ENCODE measurements at places on chromosomes 2 and 18.

GRCh38 chr2:74186038-74186437 is 7.4 kb upstream of the MOB1A start:
- DNase-seq: peak; percentile 1

DNA sequence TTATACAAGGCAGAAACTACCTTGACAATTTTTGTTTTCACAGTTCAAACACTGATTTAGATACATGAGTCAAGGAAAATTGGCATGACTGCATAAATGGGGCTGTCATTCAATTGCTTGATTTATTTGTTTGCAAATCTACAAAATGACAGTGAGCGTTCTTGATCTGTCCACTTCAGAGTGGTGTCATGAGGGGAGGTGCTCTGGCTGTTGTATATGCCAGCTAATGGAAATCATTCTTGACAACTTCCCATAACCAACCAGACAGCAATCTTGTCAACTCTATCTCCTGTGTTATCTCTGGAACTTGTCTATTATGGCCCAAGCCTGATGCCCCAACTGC is 120.6 kb upstream of the UGP2 start:
- DNase-seq: no peak

GRCh38 chr2:75041731-75042600 is 83.5 kb downstream of the POLE4 start:
- DNase-seq: no peak

DNA sequence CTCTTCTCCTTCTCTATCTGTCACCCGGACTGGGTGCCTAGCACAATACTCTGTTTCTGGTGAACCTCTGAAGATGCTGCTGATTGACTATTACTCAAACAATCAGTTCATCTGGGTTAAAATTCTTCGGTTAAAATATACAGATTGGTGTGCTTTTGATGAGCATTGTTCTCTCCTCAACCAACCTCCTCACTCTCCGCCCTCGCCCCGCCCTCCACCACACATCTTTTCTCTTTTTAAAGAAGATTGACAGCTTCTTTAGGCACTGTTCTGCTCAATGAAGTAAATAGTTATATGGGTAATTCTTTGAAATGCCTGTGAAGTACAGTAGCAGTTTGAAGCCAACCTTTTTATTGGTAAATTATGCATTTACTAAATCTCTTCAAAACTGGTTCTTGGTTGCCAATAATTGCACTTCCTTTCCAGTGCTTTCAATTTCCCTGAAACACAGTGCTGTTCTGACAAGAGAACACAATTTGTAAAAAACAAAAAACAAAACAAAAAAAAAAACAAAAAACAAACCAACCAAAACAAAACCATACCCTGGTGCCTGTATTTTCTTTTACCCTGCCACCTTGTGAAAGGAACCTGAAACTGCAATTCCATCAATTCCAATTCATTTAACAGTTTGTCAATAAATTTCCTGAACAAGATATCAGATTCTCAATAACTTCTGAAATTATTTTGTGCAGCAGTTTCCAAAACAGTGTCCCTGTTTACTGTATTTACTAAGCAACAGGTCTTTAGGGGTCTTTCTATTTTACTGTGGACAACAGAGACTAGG is 188.6 kb downstream of the LRP1B start:
- DNase-seq: peak; percentile 23

DNA sequence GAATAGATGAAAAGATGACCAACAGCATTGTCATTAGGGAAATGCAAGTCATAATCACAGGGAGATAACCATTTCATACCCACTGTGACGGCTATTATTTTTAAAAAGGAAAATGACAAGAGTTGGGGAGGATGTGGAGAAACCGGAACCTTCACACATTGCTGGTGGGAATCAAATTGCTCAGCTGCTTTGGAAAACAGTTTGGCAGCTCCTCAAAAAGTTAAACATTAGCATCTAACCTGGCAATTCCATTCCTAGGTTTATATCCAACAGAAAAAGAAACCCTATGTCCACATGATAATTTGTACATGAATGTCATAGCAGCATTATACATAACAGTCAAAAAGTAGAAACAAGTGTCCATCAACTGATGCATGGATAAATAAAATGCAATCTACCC is 58.2 kb downstream of the KCNG3 start:
- no peak for DNase-seq

DNA sequence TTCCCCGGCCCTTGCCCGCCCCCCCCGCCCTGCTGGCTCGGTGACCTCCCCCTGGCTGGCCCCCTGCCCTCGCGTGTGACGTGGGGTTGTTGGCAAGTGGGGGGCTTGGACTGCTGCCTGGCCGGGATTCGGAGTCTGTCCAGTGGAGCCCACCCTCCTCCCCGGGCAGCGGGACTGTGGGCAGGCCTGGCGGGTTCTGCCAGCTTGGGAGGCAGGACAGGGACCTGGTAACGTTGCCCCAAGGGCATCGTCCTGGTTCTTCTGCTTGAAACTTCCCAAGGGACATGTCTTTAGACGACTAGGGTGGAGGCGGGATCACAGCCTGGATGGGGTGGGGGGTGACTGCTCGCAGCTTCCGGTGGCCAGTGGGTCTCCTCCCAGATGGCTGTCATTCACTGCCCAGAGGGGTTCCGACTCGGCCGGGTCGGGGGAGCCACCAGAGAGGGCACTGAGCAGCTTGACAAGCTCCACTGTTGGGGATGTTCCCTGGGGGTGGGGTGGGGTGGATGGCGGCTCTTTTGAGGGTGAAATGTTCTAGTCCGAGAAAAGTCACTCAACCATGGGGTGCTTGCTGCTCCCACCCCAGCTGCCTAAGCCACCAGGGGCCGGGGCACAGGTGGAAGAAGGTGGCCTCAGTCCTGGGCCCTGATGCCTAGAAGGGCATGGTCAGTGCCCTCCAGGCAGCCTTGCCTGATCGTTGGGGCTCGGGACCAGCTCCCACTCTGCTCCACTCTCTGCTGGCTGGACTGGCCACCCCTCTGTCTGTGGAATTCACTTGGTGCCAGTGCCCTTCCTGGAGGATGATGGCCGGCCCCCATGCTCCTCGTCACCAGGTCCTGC is 4.3 kb upstream of the HS6ST1 start:
- DNase-seq: no peak

DNA sequence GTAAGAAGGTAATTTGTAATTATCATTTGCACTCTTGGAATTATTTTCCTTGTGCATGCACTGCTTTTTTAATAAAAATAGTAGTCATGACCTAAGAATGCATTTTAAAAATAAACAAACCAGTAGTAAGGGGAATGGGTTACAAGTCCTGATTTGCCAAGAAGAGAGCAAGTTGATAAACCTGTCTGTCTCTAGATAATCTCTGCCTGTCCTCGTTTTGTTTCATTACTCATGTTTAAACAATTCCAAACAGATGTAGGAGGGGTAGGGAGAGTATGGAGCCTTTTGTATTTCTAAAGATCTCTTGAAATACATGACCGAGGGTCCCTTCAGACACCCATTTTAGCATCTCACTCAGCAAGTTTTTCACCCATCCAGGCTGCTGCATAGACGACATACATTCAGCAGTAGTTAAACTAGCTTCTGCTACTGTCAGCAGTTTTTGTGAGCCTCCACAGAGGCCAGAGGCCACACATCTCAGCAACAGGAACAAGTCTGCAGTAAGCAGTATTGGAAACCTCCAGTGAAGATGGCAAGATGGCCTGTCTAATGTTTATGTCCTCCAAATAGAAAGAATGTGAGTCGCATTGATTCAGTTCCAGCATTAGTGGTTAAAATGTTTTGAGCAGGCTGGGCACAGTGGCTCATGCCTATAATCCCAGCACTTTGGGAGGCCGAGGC is 2.3 kb upstream of the EXOC6B start:
- no peak for DNase-seq

Data from caudate nucleus (tissue), 63 donors.